ENCODE measurements at places on chromosomes 5 and 9.

- no peak for ATAC-seq
These were observed 146.9 kb upstream of the IER5L start for GRCh38 chr9:129324808-129325502.

- peak; percentile 80 for ATAC-seq
These were observed 16.4 kb downstream of the TENT4A start for GRCh38 chr5:6729386-6730310.

GRCh38 chr9:15724016-15724415, 171.2 kb downstream of the CCDC171 start:
- no peak for ATAC-seq

- no peak for ATAC-seq
These were observed 28.9 kb upstream of the GLIS3 start for GRCh38 chr9:4328723-4329122.

- no peak for ATAC-seq
These were observed 145.9 kb downstream of the ASTN2 start for GRCh38 chr9:117268847-117269446.

DNA sequence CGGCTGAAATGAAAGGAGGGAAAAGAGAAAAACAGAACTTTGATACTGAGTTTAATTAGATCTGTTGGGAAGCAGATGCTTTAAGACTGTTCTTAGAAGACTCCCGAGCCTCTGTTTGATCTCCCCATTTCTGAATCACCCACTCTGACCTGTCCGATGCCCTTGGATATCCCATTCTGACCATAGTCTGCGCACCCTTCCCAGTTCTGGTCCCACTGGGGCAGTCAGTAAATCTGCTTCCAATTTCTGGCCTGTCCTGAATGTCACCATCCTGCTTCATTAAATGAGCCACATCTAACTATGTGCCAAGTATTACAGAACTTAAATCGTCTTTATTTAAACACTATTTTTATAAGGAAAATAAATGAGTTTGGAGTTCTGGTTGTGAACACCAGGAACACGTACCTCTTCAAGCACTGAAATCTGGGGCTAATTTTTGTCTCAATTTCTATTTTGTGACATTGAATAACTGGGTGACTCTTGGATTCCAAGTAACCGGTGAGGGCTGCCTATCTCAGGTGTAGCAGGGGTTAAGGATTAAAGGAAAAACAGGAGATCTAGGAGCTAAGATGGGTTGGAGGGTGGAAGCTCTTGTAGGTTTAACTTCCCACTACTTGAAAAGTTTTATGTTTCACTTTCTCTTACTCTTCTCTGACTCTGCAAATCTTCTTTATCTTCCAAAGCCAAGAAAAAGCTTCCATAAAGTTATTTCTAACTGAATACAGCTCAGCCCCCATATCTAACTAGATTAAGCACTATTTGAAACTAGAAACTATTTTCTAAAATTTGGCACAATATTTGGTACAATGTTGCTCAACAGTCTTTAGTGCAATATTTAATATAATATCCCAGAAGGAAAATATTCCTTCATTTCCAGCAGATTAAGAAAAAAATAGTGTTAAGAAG, 40.1 kb downstream of the ALDH1A1 start:
- no peak for ATAC-seq

DNA sequence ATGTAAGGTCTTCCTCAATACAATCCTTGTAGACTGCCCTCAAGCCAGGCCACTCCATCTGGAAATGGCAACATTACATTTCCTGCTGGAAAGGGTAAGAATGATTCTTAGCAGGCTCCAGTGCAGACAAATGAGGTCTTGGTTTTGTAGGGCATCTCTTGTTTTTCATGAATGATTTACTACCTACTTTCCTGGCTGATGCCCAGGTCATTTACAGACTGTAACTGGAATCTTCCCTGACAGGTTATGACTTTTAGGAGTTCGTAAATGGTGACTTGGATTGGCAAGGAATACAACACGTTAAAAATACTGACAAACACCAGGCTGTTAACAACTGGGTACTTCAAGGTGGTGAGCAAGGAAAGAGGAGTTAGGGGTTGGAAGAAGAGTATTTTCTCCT, 510.5 kb upstream of the TNC start:
- ATAC-seq, result no peak

GRCh38 chr9:127955294-127956015, 17.8 kb upstream of the DPM2 start:
- peak; percentile 93 for ATAC-seq

GRCh38 chr9:127776924-127777289, 1.6 kb downstream of the SH2D3C start:
- ATAC-seq, result no peak

DNA sequence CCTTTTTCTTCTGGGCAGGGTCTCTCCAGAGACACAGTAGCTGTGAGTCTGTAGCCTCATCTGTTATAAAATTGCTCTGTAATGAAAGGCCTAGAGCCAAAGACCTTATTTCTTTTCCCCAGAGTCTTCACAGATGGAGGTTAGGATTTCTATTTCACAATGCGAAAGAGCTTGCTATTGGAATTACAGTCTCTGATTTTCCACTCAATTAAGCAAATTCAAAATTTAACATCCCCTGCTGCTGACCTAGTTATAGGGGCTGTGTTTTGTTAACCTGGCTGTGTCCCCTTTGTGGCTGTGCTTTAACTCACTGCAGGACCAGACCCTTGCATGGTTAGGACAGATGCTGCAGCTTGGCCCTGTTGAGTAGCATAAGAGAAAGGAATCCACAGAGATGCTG, 190.3 kb upstream of the NMUR2 start:
- ATAC-seq, result no peak

GRCh38 chr5:146341854-146342253, 3.2 kb downstream of the POU4F3 start:
- no peak for ATAC-seq

- peak; percentile 12 for ATAC-seq
These were observed 24.7 kb downstream of the GOLGA2 start for GRCh38 chr9:128250839-128251731.

DNA sequence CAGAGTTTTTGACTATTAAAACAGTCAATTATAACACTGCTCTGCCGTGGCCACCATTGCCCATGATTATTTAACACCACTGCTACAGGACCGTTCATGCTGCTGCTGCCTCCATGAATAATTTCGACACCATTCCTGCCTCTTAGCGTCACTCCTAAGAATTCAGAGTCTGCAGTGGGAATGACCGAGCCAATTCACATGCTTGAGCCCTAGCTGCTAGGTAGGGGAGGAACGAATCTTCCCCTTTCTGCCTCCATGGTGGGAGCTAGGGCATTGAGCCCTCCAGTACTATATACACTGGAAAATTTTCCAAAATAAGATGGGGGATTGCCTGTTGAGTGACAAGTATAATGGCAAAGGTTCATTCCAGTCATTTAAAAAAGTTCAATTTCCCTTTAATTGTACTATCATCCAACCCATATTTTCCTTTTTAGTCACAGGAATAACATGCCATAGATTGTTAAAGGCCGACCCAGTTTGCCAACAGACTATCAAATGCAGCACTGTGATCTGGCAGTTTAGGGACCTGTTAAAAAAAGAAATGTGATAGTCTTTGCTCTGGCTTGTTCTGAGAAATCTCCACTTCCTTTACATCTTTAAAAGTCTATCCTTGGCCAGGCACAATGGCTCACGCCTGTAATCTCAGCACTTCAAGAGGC, 13.5 kb upstream of the B4GALT1 start:
- no peak for ATAC-seq

GRCh38 chr9:14455243-14455642, 141.3 kb upstream of the NFIB start:
- ATAC-seq, result no peak

DNA sequence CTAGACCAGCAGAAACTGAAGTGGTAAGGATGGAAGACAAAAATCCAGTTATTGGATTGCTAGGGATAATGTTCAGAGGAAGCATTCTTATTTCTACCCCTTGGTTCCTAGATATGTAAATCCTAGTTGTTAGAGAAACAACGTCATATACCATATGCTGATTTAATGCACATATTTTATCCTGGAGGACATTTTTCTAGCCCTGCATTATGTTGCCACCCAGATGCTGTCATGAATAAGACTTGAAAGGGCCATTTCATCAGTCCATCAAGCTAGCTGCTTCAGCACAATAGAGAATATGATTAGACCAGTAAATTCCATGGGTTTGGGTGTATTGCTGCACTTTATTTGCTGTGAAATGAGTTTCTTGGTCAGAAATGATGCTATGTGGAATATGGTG, 1736.4 kb downstream of the MAT2B start:
- ATAC-seq, result no peak

- ATAC-seq, result peak; percentile 52
These were observed 215.6 kb downstream of the ROR2 start for GRCh38 chr9:91734371-91734981.

DNA sequence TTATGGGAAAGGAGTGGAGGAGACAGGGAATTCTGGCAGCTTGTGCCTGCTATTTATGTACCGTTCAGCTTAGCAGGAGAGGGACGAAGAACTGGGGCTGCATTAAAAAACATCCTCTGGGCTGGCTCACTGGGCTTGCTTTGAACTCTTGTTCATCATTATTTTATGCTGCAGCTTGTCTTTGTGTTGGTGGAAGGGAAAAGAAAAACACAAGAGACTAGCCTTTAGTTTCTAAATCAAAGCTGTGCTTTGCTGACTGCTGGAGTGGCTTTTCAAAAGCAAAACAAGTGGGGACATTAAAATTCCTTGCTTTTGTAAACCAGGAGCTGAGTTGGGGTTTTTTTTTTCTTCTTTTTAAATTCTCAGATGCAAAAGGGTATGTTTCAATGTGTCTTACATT, 5.9 kb upstream of the RGMB start:
- ATAC-seq, result no peak

- no peak for ATAC-seq
These were observed 159.7 kb upstream of the NFIL3 start for GRCh38 chr9:91583161-91583875.

DNA sequence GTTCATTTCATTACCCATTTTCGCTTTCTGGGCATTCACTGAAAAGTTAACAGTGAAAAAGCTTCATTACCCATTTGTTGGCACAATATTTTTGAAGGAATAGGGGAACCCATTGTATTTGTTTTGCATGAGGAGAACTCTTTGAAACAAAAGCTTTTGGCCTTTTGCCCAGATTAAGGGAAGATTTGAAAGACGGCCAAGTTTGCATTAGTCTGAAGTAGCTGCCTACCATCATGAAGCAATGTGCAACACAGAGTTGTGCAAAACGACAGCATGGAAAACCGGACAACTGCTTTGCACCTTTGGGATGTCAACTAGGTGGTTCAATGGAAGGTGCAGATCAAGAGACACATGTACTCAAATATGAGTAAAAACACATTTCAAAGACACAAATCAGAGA, 84.9 kb downstream of the TRPM3 start:
- ATAC-seq, result no peak

DNA sequence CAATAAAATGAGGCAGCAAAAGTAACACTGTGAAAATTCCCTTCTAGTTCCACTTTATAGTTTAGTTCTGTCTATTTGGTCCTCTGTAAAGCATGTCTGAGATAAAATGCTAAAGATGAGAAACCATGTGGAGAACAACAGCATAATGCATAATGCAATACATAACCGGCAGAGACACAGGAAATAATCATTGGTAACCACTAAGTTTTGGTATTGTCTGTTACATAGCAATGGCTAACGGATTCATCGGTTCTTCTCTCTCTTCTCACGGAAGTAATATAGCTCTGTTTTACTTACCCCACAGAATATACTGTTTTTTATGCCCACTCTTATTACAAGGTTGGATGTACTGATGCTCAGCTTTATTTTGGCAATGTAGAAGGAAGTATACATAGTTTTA, 158.9 kb downstream of the FAM174A start:
- ATAC-seq, result no peak

DNA sequence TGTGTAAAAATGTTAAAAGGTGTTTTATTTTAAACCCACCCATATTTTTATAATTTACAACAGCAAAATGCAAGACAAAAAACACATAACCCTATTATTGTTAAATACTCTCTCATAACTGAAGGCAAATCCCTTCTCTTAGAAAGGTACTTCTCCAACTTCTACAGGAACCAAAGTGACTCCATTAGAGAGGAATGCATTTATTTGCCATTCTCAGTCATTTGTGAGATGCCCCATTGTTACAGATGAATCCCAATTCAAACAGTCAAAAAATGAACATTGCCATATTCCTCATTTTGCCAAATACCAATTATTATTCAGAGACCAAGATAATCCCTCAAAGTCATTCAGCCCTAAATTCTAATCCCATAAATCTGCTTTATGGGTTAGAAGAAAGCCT, 175.8 kb downstream of the TSSK1B start:
- ATAC-seq, result no peak

DNA sequence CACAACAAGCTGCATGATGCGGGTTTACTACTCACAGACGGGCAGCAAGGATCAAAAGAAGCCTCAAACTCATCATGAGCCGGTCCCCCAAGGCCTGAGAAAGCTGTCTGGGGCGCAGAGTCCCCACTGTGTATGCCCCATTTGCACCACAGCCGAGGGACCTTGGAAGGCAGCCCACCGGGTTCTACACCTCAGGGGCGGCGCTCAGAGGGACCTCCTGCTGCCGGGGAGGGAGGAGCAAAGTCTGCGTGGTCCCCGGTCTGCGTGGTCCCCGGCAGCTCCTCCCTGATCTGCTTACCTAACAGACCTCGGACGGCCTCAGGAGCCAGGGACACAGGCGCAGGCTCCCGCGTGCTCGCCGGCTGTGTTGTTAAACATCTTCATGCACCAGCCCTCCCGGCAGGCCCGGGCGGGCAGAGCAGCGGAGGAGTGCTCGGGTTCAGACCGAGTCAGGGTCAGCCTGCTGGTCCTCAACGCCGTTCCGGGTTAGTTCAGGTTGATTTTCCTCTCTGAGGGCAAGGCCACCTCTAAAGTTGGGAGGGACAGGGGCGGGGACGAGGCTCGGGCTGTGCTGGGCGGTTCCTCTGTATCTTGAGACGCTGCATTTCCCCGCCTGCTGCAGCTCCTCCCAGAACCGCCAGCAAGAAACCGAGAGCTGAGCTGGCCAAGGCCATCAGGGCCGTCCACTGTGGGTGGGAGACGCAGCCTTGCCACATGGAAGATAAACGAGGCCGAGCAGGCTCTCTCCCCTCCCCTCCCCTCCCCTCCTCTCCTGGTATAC, 74.6 kb downstream of the MRPL36 start:
- no peak for ATAC-seq

GRCh38 chr5:133602835-133603380, 9.4 kb downstream of the FSTL4 start:
- ATAC-seq, result no peak

DNA sequence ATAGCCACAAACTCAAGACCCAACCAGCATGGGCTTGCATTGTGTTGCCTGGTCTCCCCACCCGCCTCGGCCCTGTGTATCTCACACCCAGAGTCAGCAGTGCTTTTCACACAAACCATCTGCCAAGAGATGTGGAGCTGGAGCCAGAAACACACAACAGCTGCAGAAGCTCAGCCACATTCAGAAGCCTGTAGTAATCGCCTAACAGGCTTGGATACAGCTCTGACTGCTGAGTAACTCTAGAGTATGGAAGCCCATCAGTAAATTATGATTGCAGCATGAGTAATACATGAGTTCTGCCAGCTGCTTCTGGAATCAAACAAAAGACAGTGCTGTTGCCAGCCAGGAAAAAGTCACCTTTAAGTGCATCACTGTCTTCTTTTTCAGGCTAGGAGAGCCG, 16.0 kb downstream of the TEK start:
- no peak for ATAC-seq

All from activated T-helper 17 cell treated with anti-CD3 and anti-CD28 coated beads, Interleukin-2, amount 50 U/mL, for 72 hours (primary cell).